CD4-positive, alpha-beta T cell treated with Interleukin-15 for 1 hour (primary cell): ENCODE measurements at places on chromosomes 5 and 9.

GRCh38 chr9:18743971-18744370, 270.0 kb downstream of the ADAMTSL1 start:
- no peak for DNase-seq

DNA sequence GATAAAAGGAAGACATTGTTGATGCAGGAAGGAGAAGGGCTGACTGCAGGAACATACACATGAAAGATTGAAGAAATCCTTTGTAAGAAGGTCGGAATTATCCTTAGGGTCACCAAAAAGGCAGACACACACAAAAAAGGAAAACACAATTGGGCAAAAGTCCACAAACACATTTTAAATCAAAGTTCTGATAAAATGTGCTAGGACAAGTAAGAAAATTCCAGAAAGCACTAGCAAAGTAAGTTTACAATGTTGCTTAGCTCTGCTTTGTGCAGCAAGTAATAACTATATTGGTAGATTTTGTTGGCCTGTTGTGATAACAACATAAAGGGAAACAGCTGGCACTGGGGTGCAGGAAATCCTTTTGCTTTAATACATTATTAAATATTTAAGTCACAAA, 99.8 kb upstream of the VCAN start:
- no peak for DNase-seq

- DNase-seq, result no peak
Observed at GRCh38 chr5:133117166-133117911, 65.5 kb downstream of the HSPA4 start.

- no peak for DNase-seq
Observed at GRCh38 chr5:59179704-59180103, 596.8 kb downstream of the RAB3C start.
